Activated CD4-positive, CD25-positive, alpha-beta regulatory T cell treated with anti-CD3 and anti-CD28 coated beads, Interleukin-2, amount 50 U/mL, for 16 hours (primary cell): ENCODE measurements at places on chromosomes 5 and 9.

DNA sequence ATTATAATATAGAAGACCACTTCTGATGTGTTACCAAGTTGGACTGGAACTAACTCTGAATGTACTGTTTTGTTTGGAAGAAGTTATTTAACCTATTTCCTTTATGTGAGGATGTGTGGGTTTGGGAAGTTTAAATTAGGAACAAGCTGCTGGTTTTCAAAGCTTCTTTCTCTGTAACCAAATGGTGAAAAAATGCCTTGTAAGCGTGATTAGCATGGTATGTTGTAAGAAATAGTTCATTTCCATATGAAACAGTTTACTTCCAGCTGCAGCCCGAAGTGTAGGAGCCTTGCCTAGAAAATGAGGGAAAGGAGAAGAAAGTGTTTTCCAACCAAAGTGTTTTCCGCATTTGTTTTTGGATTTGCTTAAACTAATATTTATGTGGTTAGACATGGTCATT is 36.0 kb downstream of the TTC1 start:
- DNase-seq, result no peak

DNA sequence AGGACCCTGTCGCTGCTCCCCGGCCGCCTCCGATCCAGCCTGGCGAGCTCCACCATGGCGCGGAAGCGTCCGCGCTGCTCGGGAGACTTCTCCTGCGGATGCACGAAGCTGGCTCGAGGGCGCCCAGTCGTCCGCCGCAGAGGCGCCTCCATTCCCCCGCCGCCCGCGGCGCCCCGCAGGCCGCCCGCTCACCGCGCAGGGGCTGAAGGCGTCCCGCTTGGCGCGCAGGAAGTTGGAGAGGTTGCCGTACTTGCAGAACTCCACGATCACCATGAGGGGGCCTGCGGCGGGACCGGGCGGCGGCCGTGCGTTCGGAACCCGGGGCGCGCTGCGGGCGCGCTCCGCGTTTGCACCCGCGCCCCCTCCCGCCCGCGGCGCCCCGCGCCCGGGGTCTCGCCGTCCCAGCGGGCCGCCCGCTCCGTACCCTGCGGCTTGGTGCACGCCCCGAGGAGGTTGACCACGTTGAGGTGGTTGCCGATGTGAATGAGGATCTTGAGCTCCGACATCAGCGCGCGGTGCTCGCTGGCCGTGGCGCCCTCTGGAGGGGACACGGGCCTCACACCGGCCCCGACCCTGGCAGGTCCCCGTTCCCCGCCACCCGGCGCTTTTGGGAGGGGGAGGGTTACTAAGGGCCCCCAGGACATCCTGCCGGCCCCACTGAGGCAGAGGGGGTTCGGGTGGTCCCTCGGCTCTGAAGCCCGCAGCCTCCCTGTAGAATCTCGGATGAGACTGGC is 27.7 kb upstream of the SCGB3A1 start:
- no peak for DNase-seq

DNA sequence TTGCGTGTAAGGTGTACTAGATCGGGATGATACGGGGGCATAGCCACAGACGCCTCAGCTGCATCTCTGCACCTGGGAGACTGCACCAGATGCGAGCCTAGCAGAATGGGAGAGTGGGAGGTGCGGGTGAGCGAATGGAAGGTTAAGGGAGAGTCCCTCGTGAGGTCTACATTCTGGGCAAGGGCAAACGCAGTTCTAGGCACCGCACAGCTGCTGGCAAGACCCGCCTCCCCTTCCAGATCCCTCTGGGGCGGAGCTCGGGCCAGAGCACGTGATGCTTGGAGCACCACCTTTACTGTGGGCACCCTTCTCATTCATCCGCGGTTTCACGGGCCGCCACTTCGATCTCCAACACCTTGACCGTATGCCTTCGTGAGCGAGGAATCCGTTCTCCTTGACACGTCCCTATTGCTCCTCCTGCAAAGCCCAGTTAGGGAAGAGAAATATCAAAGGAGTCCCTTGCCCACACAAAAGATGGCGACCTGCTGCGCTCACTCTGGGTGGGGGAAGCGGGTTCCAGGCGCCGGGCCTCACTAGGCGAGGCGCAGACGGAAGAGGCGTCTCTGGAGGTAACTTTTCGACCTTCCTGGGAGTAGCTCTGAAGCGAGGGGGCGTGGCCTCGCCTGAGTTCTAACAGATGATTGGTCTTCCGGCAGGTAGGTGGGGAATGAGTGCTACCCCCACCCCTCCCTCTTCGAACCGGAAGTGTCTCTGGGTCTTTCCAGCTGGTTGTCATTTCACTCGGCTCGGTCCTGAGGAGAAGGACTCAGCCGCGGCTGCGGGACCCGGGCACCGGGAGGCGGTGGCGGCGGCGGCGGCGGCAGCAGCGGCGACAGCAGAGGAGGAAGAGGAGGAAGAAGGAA is at the start of gene CPEB4:
TSS of gene CPEB4 (plus strand) at position 740 of the 863 bp plus-strand sequence. CDS start 1,385 bp downstream, outside the sequence.
- peak; percentile 94 for DNase-seq

DNA sequence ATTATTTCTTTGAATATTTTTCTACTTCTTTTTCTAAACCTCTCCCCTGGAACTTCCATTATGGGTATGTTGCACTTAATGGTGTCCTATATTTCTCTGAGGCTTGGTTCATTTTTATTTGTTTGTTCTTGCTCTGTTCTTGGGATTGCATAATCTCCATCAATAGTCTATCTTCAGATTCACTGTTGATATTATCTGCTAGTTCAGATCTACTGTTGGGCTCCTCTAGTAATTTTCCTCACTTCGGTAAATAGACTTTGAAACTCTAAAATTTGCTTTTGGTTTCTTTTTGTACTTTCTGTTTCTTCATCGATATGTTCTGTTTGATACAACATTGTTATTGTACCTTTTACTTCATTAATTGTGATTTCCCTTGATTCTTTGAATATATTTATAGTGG is 76.3 kb downstream of the MTREX start:
- DNase-seq, result no peak

DNA sequence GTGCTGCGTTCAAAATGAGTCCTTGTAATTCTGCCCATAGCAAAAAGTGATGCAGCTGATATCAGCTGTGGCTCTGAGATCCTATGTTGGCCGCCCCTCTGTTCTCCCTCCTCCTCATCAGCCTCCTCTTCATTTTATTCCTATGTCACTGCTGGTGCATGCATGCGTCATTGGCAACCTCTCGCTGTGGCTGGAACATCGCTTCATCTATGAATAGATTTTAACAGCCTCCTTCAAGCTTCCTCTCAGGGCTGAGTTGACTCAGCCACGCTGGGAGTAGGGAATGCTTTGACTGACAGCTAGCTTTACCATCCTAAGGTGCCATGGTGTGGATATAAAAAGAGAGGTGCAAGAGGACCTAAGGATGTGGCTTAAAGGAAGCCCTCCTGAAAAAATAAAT is 303.5 kb downstream of the PLK2 start:
- no peak for DNase-seq

DNA sequence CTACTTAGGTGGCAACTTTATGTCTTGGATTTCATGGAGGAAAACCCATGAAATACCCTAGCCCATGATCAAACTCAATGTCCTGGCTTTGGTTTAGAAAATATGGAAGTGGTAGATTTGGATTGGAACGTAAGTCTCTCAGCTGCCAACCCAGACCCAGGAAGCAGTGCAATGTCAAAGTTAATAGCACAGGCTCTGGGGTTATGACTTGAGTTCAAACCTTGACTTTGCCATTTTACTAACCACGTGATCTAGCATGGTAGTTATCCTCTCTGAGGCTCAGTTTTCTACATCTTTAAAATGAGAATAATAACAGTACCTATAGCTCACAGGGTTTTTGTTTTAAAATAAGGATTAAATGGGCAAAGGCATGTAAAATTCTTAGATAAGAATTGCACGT is 13.8 kb downstream of the FYB1 start:
- DNase-seq, result no peak

DNA sequence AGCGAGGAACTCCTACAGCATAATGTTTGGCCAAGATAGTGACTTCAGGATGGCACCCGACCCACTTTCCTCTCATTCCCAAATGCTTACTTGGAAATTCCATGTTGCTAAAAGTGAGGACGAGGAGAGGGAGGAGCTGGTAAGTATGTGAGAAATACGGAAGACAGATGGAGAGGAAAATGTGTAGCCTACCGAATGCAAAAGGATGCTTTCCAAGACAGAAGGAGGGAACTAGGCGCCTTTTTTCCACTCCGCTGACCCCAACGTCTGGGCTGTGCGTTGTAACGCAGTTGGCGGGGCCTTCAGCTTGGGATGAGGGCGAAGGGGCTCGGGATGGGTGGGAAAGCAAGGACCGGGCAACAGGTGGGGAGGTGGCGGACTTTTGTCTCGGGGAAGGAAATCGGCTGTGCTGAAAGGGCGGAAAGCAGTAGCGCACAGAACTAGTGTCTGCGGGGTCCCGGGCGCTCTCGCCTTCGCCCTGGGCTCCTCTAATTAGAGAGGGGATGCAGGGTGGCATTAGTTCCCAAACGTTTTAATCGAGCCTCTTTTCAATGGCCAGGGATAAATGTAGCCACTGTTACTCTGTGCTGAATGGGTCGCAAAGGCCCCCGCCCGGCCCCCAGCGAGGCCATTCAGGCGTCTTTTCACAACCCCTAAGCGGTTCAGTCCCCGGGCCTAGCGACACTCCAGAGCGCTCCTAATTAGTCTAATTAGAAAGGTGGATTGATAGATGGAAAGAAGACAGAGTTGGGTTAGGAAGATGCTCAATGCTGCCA is 12.6 kb downstream of the FOXD1 start:
- DNase-seq, result no peak

GRCh38 chr5:172903790-172904189 is 55.4 kb upstream of the RPL26L1 start:
- DNase-seq, result no peak

- no peak for DNase-seq
Observed at GRCh38 chr9:87615547-87616148, 110.3 kb upstream of the CTSL start.

- DNase-seq, result no peak
Observed at GRCh38 chr5:142842994-142843905, 73.1 kb downstream of the ARHGAP26 start.

GRCh38 chr5:96070622-96071225 is 109.1 kb upstream of the ELL2 start:
- no peak for DNase-seq

GRCh38 chr5:59067956-59068656 is 485.2 kb downstream of the RAB3C start:
- no peak for DNase-seq

DNA sequence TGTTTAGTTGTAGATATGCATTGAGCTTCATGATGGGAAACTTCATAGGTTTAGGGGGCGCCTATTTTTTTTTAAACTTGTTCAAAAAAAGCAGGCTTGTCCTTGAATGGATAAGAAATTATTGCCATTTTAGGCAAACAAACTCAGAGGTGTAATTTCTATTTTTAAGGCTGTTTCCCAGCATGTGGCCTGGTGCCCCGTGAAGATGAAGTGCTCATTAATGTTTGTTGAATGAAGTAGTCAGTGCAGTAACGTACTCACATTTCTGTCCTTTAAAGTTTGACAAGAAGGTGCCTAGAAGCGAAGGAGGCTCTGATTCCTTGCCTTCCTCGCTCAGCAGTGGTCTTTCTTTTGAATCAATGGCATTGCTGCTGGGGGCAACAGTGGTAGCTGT is 54.3 kb downstream of the ZNF618 start:
- DNase-seq, result no peak

- no peak for DNase-seq
Observed at GRCh38 chr5:144273232-144274027, 102.8 kb downstream of the KCTD16 start.

DNA sequence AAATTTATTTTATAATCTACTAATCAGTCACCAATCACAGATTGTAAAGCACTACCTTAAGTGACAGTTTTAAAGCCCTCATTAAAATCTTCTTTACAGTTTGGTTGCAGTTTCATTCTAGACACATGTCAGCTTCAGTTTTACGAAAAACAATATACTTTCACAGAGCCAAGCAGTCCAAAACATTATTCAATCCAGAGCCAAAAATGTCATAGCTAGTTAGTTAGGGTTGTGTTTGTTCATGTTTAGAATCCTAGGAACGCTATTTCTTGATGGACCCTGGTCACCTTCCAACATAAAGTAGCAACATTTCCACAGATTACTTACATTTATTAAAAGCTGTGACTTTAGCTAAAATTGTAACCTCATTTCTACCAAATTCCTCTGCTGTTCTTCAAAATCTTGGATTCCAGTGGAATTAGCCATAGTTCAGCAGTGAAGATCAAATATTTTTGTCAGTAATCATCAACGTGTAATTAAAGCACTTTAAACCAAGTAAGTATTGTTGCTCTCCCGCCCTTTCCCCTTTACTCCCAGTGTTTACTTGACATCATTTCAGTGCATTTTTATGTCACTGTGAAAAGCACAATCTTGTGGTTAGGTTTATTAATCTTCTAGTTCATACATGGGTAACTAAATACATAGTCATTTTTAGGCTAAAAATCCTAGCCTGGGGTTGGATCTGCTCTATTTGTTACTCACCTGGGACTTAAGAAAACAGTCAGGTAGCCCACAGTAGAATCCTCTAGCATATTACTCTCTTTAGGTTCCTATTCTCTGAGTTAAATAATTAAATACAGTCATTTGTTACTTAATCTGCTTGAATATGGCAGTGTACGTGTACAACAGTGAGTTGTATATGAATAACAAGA is 74.3 kb downstream of the NIPBL start:
- DNase-seq, result no peak

DNA sequence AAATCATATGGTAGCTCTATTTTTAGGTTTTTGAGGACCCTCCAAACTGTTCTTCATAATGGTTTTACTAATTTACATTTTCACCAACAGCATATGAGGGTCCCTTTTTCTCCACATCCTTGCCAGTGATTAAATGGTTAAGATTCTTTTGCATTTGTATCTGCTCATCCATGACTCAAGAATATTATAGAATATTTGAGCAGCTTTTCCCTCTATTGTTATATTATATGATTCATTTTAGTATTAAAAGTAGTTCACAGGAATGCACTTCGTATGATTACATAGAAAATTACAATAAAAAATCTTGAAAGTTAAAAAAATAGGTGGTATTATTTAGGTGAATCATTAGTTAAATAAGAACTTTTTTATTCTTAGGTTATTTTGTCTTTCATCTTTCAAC is 140.7 kb downstream of the WDR70 start:
- DNase-seq, result no peak

DNA sequence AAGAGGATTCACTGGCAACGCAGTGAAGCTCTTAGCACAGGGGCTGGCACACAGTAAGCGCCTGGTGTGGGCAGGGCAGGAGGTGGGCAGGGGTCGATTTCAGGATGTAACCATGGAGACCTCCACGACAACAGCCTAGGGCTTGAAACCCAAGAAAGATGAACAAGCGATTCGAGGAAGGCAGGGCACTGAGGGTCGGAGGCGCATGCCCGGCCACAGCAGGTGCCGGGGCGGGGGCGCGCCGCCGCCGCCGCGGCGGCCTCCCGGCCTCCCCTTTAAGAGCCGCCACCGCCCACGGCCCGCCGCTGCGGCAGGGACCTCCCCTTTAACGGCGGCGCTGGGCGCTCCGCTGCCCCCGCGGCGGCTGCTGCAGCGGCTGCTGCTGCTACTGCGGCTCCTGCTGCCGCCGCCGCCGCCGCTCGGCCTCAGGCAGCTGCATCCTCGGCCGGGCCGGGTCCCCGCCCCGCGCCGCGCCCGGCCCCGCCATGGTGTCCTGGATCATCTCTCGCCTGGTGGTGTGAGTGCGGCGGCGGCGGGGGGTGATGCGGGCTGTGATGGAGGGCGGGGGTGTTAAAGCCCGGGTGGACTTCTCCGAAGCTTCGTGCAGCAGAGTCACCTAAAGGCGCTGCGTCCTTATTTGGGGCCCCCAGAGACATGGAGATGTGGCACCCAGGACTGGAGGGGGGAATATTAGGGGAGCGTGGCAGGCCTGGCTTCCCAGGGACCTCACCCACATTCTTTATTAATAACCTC is at the start of gene REEP2:
TSS of gene REEP2 (plus strand) at position 334 of the 753 bp plus-strand sequence. CDS start at position 486, 152 bp downstream.
- DNase-seq, result no peak

GRCh38 chr9:120715389-120715924 is 1.2 kb upstream of the MEGF9 start:
- DNase-seq, result no peak

GRCh38 chr5:143023411-143024096 is 253.4 kb downstream of the ARHGAP26 start:
- no peak for DNase-seq
